Stimulated activated CD4-positive, alpha-beta T cell treated with anti-CD3 and anti-CD28 coated beads, Interleukin-1b, Interleukin-23, amount 100 ng/mL, for 1 hour (primary cell): ENCODE measurements at places on chromosomes 12 and 14.

- DNase-seq: no peak
Observed at GRCh38 chr14:94532447-94532846, 23.2 kb upstream of the SERPINA12 start.

GRCh38 chr14:98819132-98819866, 452.7 kb downstream of the BCL11B start:
- no peak for DNase-seq

DNA sequence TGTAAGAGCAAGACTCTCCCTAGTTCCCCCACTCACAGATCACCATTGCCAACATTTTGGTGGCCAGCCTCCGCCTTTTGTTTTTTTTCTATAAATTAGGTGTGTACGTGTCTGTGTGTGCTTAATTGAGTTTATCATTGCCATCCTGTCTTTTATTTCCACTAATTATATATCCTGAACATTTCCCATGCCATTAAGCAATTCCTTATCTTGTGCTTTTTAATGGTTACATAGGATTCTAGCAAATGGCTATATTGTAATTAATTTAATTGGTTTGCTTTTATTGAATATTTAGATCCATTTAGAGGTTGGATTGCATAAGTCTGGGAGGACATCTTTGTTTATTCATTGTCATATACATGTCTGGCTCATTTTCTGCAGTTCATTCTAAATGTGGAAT, 107.3 kb upstream of the RTL1 start:
- no peak for DNase-seq

DNA sequence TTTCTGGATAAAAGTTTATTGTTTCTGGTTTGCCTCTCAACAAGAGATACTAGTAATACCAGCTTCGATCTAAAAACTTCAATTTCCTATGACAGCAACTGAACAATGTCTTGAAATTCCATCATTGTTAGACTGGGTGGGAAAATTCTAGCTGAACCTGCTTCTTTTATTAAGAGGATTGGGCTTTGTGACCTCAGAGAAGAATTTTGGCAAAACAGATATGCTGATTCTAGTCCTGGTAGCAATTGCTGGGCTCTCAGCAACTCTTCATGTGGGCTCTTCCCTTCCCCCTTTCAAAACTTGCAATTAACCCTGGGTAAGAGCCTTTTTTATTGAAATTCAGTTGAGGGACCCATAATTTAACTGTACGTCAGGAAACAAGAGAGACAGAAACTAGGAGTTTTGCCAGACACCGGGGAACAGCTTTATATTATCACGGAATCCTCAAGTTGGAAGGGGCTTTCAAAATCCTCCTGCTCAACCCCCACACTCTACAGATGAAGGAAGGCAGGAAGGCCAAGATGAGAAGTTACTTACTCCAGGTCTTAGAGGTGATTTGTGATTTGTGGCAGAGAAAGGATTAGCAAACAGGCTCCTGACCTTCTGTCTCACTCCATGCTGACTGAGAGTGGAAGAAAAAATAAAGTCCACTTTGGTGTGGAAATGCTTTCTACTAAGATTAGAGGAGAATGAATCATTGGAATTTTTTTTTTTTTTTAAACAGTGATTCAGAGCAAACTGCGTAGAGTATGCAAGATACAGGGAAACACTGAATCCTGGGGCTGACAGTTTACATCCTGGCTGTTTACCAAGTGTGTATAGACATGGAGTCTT, 239.0 kb upstream of the ATP2B1 start:
- DNase-seq: no peak
